IMR-90 (cell line): ENCODE measurements at places on chromosomes 4 and X.

DNA sequence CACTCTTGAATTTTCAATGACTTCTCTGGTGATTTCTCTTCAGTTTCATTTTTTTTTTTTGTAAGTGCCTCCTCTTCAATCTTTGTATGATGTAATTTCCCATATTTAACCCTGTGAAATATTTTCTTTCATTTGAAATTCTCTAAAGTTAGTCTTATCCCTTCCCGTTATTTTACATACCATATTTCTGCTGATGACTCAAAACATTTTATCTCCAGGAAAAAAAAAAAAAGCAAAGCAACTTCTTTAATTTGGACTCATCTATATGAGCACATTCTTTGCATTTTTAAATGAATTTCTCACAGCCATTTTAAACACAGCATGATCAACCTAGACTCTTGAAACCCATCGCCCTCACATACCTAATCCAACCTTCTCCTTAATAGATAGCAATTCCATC is 1831.4 kb downstream of the ARAP2 start:
- no peak for DNase-seq
- H3K4me1 ChIP-seq, result no peaks in the 10 kb centered on the region
- no peaks in the 10 kb centered on the region for H3K36me3 ChIP-seq
- no peak overlapping the region for H3K4me3 ChIP-seq
- no peak overlapping the region for H3K27ac ChIP-seq
- no peaks in the 10 kb centered on the region for H3K27me3 ChIP-seq

GRCh38 chr4:189117426-189117825 is 823.2 kb upstream of the FRG1 start:
- H3K27me3 ChIP-seq, result no peaks in the 10 kb centered on the region
- H3K36me3 ChIP-seq, result no peaks in the 10 kb centered on the region
- no peaks in the 10 kb centered on the region for H3K4me1 ChIP-seq

GRCh38 chr4:25320773-25321172 is 8.2 kb downstream of the ZCCHC4 start:
- H3K27ac ChIP-seq, result 0 out of 2 replicates have a peak overlapping the region, but pooled peaks have one; percentile 34
- H3K27me3 ChIP-seq, result no peaks in the 10 kb centered on the region
- DNase-seq, result peak; percentile 92
- H3K4me1 ChIP-seq, result peaks cover 5% of the 10 kb centered on the region

GRCh38 chr4:6449746-6450369 is 22.6 kb downstream of the PPP2R2C start:
- no peaks in the 10 kb centered on the region for H3K36me3 ChIP-seq
- no peaks in the 10 kb centered on the region for H3K4me1 ChIP-seq
- H3K4me3 ChIP-seq, result no peak overlapping the region
- DNase-seq, result no peak

- H3K4me3 ChIP-seq, result no peak overlapping the region
- no peaks in the 10 kb centered on the region for H3K4me1 ChIP-seq
- no peaks in the 10 kb centered on the region for H3K36me3 ChIP-seq
Measured at GRCh38 chr4:100100985-100101384, 89.3 kb downstream of the DDIT4L start.

GRCh38 chr4:17517664-17518063 is 2.7 kb downstream of the CLRN2 start:
- no peak for DNase-seq
- H3K27me3 ChIP-seq, result peaks cover 32% of the 10 kb centered on the region
- H3K4me3 ChIP-seq, result no peak overlapping the region
- H3K4me1 ChIP-seq, result no peaks in the 10 kb centered on the region
- no peak overlapping the region for H3K27ac ChIP-seq

GRCh38 chr4:155615081-155615887 is 51.4 kb upstream of the GUCY1A1 start:
- H3K4me3 ChIP-seq, result no peak overlapping the region
- no peaks in the 10 kb centered on the region for H3K4me1 ChIP-seq
- no peaks in the 10 kb centered on the region for H3K36me3 ChIP-seq

- no peaks in the 10 kb centered on the region for H3K27me3 ChIP-seq
- no peaks in the 10 kb centered on the region for H3K36me3 ChIP-seq
- peak overlapping the region; percentile 83; the same call in 1 of the 2 replicates for H3K4me3 ChIP-seq
Measured at GRCh38 chr4:1682860-1683259, 1.3 kb downstream of the FAM53A start.

DNA sequence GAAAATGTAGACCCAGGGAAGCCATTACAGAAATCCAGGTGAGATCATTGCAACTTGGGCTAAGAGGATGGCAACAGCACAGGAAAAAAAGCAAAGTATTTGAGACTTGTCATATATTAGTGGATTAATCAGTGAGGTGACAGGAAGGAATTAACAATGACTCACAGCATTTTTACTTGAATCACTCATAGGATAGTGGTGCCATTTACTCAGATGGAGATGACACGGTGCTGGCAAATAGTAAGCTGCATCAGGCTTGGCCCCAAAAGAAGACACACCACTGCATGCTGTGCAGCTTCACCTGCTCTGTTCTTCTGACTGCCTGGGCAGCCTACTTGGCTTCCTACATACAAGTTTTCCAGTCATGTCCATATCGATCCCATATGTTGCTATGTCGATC is 144.8 kb downstream of the FRYL start:
- H3K4me1 ChIP-seq, result peaks cover 7% of the 10 kb centered on the region
- H3K4me3 ChIP-seq, result no peak overlapping the region
- no peak overlapping the region for H3K27ac ChIP-seq
- H3K36me3 ChIP-seq, result no peaks in the 10 kb centered on the region

DNA sequence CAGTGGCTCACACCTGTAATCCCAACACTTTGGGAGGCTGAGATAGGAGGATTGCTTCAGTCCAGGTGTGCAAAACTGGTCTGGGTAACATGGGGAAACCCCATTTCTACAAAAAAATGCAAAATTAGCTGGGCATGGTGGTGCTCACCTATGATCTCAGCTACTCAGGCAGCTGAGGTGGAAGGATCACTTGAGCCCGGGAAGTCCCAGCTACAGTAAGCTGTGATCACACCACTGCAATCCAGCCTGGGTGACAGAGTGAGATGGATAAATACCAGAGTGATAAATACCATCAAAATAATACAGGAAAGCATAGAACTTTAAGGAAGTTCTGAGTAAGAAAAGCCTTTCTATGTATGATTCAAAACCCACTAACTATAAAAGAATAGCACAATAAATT is 52.8 kb downstream of the LRBA start:
- no peaks in the 10 kb centered on the region for H3K36me3 ChIP-seq
- no peaks in the 10 kb centered on the region for H3K27me3 ChIP-seq
- DNase-seq, result peak; percentile 23
- H3K4me1 ChIP-seq, result no peaks in the 10 kb centered on the region
- H3K4me3 ChIP-seq, result no peak overlapping the region
- no peak overlapping the region for H3K27ac ChIP-seq

DNA sequence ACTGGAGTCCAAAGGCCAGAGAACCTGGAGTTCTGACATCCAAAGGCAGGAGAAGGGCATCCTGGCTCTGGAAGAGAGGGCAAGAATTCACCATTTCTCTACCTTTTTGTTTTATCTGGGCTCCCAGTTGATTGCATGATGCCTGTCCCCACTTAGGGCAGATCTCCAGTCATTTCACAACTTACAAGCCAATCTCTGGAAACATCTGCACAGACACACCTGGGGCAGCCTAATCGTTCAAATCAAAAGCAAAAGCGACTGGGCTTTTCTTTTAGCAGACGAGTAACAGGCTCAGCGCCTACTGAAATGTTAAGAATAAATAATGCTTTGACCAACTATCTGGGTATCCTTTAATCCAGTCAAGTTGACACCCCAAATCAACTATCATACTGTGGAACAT is 136.0 kb upstream of the NPY2R start:
- H3K27ac ChIP-seq, result no peak overlapping the region
- no peak for DNase-seq
- no peak overlapping the region for H3K4me3 ChIP-seq
- no peaks in the 10 kb centered on the region for H3K4me1 ChIP-seq
- H3K36me3 ChIP-seq, result no peaks in the 10 kb centered on the region
